ENCODE measurements at places on chromosomes 2 and 18. TPM values are rescaled to one million over a fixed set of nuclear protein-coding genes. Genes with fewer than 3 reads are reported as not detected.

HOXD8 gene
- total RNA-seq: 1.7 TPM

CYRIA gene
- total RNA-seq: 4.3 TPM

PLCD4 gene
- 1.3 TPM for total RNA-seq

CYS1 gene
- total RNA-seq: 8.4 TPM

RSAD2 gene
- 2.2 TPM for total RNA-seq

ERFE gene
- total RNA-seq: 2.3 TPM

MC2R gene
- total RNA-seq: not detected

CDKL4 gene
- total RNA-seq: 0.96 TPM

SCG2 gene
- 0.24 TPM for total RNA-seq

ERICH2 gene
- total RNA-seq: 0.72 TPM

TANC1 gene
- total RNA-seq: 22.6 TPM

All from tracheal epithelial cell (primary cell).